Amygdala (tissue), 56 donors: ENCODE measurements at places on chromosomes 2 and 18.

GRCh38 chr2:88082781-88083180 is 15.2 kb downstream of the SMYD1 start:
- no peak for DNase-seq

DNA sequence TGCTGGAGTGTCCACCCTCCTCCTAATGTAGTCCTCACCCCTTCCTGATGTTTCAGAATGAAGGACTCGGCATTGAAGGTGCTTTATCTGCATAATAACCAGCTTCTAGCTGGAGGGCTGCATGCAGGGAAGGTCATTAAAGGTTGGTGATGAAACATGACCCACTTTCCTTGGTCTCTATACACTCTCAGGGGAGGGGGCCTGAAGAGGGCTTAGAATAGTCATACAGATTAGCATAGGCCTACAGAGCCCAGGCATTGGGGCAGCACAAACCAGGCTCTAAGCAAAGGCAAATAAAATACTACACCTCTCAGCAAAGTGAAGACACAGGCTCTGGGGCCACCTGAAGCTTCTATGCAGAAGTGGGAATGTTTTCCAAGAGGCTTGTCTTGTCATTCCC is 1.8 kb downstream of the IL36RN start:
- DNase-seq: no peak

- DNase-seq: no peak
Measured at GRCh38 chr2:148515976-148516375, 128.6 kb upstream of the EPC2 start.

DNA sequence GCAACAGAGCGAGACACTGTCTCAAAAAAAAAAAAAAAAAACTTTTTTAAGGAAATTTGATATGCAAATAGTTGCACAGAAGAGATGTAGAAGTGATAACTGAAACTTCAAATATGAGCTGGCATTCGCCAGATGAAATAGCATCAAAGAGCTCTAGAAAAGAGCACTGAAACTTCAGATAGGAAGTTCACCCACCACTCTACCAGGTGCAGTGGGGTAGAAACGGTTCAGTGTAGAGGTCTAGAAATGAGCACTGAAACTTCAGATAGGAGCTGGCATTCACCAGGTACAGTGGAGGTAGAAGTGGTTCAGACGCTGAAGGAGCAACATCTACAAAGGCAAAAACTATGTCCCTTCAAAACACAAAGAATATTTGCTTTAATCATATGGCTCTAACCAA is 9.0 kb upstream of the ONECUT2 start:
- no peak for DNase-seq

DNA sequence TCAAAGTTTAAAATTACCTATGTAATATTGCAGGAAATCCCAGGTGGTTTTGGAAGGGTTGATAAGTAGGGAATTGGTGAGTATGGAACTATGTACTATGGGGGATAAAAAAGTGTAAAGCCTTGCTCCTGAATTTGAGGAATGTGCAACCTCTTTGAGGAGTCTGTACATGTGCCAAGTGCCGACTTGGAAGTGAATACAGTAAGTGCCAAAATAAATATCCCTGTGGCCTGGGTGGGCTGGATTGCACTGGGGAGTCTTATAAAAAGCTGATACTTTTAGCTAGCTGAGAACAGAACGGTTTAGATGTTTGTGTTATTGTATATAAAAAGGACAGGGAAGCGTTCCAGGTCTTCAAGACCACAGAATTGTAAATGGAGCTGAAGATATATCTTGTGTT is 317.1 kb upstream of the LRRTM1 start:
- no peak for DNase-seq

- no peak for DNase-seq
Measured at GRCh38 chr2:23753291-23754010, 173.5 kb downstream of the ATAD2B start.

DNA sequence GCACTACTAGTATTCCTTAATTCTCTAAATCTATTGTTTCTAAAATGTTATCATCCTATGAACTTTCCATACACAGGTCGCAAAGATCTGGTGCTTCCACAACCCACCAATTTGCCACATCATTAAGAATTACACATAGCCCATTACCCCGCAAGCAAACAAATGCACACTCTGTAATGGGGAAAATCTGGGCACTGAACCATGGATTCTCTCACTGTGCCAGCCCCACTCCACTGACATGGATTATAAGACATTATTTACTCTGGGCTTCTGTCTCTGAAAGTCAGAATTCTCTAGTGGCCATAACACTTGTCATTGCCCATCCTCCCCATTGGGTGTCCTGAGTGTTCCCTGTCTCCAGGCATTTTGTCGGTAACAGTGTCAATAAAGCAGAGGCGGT is 537.1 kb downstream of the EPHA4 start:
- DNase-seq: no peak

DNA sequence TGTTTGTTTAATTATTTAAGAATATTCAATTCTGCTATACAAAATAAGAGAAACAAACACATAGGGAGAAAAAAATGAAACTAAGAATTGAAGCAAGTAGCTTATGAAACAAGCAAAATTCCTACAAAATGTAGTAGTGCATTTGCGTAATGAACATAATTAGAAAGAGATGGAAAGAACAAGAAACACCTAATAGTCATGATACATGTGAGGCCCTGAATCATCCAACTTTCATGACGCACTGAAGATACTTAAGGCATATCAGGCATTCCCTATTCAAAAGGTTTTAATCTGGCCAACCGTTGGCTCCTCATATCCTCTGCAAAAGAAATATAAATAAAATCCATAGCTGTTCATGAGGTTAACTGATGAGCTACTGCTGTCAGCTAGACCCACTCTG is 14.5 kb upstream of the NAB1 start:
- no peak for DNase-seq

DNA sequence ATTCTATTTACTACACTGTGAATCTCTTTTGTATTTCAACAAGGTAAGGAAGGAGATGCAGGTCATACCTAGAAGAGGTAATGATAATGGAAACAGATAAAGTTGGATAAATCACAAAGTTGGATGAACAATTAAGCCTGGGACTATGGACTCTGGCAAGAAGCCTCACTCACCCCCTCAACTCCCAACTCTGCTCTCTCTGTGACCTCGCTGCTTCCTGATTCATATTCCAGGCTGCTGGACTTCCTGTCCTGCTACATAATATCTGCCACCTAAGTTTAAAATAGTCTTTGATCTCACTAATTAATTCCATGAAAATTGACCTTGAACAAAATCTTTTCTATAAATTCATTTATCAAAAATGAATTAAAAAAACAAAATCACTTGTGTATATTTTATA is 215.3 kb downstream of the CALCRL start:
- no peak for DNase-seq

GRCh38 chr2:154142480-154142879 is 270.8 kb downstream of the GALNT13 start:
- no peak for DNase-seq

DNA sequence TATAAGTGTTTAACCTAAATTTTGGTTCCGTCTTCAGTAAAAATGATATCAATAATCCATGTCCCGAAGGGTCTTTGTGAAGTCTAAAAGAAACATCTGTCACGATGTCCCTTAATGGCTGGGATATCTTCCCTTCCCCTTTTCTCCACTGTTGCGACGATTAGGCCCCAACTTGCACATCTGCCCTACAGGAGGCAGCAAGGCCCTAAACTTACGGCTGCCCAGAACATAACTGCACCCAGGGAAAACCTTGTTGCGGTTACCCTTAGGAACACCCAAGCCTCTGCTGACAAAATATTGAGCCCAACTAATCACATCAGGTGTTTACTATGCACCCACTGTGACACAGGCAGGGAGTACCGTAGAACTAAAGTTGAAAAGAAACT is 1.3 kb upstream of the SMAD2 start:
- DNase-seq: no peak

DNA sequence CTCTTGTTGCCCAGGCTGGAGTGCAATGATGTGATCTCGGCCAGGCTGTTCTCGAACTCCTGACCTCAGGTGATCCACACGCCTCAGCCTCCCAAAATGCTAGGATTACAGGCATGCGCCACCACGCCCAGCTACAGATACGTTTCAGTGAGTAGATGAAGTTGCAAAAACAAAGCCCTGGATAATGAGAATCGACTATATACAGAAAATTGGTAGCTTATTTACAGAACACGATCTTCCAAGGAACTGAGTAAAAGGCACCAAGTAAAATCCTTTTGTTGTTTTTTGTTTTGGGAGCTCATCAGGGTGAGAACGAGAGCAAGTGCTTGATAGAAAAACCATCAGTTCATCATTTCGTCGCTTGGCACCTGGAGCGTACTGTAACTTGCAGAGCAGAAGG is 62.8 kb downstream of the MYCN start:
- no peak for DNase-seq

GRCh38 chr2:150432312-150432625 is 55.2 kb downstream of the RND3 start:
- no peak for DNase-seq

DNA sequence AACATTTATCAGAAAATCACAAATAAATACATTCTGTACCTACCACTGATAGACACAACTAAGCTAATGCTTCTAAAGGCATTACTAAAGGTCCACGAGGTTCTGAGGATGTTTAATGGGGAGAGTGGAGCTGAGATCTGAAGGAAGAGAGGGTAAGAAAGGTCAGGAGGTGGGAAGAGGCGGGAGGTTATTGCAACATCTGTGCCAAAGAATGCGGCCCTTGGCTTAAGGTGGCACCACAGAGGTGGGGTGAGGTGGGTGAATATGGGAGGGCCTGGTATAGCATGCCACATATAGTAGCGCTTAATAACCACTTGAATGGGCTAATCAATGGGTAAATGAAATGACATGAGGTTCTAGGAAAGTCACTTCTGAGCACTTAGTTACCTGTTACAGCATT is 217.8 kb upstream of the ATP5MC3 start:
- DNase-seq: no peak

- DNase-seq: no peak
Measured at GRCh38 chr2:207926989-207927300, 98.4 kb downstream of the PLEKHM3 start.

DNA sequence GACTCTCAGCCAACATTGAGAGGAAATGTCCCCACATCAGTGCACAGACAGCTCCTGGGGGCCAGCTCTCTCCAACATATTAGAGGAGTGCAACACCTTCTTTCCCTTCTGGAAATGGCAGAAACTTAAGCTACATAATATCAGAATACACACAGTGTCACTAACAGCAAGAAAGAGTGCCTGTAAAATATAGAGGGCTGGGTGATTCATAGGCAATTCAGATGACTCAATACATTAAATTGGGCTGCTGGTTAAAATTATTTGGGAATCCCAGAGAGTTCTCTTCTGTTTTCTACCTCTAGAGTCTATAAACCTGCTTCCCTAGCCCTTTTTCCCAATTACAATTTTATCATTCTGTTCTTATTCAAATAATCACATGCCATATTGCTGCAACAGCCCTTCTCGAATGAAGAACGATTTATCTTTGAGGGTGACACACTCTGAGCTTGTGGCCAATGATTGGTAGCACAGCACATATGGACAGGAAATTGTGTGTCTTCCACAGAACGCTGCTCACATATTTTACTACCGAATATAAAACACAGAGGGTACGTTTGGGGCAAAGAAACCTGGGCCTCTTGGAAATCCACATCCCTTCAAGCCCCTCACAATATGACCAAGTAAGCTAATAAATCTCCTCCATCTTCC is 381.2 kb downstream of the MBD2 start:
- DNase-seq: no peak

GRCh38 chr2:9895669-9896590 is 52.7 kb downstream of the TAF1B start:
- DNase-seq: no peak

DNA sequence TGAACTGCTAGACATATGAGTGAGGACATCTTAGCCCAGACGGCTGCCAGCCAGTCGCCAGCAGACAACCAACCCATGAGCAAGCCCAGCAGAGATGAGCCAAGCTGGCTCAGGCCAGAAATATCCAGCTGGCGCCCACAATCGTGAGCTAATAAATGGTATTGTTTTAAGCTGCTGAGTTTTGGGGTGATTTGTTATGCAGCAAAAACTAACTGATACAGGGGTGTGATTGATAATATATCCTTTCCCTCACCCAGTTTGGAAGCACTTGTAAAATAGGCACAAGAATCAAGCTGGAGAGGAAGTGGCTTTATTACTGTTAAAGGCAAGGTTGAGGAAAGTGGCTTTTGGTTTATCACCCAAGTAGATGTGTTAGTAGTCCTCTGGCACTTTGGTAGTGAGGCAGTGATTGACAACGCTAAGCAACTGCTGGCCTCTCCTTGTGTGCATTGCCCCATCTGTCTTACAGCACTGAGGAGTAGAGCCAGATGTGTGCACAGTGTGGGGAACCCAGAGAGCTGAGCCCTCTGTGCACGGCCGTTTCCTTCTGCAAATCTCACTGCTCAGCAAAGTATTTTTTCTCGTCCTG is 110.1 kb downstream of the MYO1B start:
- DNase-seq: no peak

DNA sequence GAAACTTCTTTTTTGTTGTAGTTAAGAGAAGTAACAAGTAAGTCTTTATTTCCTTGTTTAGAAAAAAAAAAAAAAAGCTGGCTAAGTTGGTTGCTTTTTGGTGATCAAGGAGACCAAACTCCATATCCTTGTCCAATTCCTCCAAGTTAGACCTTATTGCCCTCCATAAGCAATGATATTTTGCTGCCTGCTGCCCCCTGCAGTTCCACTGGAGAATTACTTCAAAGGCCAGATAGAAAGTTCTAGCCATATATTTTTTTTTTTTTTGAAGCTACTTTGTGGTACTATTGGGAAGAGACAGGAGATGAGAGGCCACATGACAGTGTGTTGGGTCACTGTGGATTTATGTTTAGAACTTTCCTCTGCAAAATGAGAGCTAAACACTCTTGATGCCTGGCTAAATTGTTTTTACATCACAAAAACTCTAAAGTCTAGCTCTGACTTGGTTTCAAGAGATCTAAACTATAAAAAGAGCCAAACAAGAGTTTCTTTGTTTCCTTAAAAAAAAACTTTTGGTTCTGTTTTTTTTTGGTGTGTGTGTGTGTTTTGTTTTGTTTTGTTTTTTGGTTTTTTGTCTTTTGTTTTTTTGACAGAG is 80.7 kb upstream of the RASGRP3 start:
- DNase-seq: no peak

GRCh38 chr2:31579996-31580320 is 780 bp downstream of the SRD5A2 start:
- DNase-seq: no peak
